Activated naive CD4-positive, alpha-beta T cell treated with anti-CD3 and anti-CD28 coated beads, Interleukin-2, amount 50 U/mL, for 16 hours (primary cell): ENCODE measurements at places on chromosomes 5 and 9.

DNA sequence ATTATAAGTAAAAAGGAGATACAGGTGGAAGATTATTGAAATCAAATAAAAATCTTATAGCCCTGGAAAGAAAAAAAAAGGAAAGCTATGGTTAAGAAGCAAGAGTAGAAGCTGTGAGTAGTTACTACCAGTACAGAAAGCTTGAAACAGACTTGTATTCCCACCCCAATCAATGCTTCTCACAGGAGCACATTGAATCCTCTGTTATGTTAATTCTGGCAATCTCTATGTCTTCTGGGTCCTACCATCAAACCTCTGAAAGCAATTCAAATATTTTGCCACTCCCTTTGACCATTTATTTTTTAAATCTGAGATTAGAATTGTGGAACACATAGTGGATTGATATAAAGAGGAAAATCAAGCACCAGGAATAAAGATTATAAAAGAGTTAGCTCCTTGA lies 186.5 kb downstream of the MEF2C start:
- DNase-seq, result no peak

DNA sequence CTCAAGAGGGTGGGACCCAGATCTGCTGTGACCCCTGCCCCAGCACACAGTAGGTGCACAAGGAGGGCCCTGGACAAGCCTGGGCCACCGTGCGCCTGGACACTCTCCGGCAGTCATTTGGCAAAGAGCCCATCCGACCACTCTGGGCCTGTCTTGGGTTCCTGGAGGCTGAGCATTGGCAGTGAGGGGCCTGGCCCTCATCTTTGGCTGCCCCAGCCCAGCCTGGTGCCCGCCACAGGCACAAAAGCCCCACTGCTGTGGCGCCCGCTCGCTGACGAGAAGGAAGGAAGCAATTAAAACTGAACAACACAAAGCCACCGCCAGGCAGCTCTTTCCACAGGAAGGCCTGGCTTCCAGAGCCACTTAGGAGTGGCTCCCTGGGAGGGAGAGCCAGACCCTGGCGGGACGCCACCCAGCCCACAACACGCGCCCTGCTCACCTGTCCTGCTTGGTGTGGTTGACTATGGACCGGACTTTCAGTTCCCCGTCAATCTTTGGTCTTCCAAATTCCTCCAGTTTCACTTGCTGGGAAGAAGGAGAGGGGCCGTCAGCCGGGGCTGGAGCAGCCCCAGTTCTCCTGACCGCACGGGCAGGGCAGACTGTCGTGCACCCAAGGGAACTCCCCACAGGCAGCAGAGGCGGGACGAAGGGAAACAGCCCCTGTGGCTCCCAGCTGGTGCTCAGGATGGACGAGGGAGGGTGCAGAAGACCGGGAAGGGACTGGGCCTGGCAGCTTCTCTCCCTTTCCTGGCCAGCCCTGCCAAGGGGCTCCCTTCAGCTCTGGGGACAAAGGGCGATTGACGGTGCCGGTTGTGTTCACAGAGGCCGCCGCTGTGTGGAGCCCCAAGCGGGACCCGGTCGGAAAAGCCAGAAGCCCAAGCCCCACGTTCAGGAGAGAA lies 50.9 kb upstream of the SARDH start:
- no peak for DNase-seq

GRCh38 chr9:132606066-132606465 lies 23.7 kb downstream of the BARHL1 start:
- no peak for DNase-seq

- DNase-seq, result no peak
These were observed 5.3 kb downstream of the ATOSB start for GRCh38 chr9:35110327-35110761.

GRCh38 chr5:100861148-100861547 lies 41.9 kb downstream of the ST8SIA4 start:
- no peak for DNase-seq

DNA sequence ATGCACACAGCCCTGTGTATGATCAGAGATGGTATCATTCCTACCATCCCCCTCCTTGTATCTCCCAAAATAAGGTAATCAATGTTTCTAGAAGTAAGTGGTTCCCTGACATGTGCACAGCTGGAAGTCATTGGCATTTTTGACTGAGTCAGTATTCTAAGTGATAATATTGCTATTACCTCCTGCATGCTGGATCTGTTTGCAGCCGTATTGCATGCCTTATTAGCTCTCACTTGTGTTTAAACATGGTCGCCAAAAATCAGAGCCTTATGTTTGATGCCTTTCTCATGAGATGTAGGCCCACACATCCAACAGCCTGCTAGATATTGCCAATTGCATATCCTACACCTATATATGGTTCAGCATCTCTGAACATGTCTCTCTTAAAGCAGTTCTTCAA lies 254.3 kb downstream of the CDH12 start:
- no peak for DNase-seq

GRCh38 chr9:136525841-136526499 lies 19.9 kb downstream of the NOTCH1 start:
- DNase-seq, result no peak

DNA sequence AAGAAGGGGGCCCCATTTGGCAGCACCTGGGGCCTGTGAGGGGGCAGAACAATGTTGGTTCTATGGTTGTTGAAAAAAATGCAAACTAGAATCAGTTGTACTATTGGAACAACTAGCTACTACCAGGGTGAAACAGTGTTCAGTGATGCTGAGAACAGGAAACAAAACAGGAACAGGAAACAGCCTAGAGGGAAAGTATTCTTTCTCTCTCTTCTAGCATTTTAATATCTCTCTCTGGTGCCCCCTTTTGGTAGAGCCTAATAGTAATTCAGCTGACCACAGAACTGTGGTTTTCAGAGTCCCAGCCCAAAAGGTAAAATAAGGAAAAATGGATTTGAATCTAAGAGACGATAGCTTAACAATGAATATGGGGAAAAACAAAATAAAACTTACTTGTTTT lies 138.0 kb upstream of the KCNN2 start:
- no peak for DNase-seq

DNA sequence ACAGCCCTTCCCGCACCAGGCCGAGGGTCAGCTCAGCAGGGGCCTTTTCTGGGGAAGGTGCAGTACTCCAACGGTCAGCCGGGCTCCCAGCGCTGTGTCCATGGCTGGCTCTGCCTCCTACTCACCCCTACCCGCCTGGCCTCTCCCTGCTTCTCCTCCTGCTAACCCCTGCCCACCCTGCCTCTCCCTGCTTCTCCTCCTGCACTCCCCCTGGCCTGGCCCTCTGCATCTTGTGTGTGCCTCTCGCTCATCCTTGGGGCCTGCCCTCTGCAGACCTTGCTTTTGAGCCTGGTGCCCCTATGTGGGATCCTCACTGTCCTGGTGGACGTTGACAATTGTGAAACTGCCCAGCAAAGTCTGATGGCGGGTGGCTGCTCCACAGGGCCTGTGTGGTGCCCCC lies 274.6 kb upstream of the IRX2 start:
- no peak for DNase-seq
